ENCODE measurements at places on chromosomes 1 and 21.

DNA sequence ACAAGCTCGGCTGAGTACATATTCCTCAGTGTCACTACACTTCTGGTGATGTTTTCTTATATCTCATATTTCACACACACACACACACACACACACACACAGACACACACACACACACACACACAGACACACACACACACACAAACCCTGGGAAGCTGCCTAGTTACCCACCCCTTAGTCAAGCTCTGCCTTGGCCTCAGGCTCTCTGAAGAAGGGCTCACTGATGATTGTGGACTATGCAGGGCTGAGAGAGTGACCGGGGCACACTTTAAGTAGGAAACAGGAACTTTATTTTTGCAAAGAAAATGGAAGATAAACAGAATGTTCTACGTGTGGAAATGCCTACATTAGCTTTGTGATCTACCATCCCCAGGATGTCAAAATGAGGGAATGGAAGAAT, 19.2 kb upstream of the LCE2D start:
- H3K4me3 ChIP-seq, result no peak overlapping the region
- no peaks in the 10 kb centered on the region for H3K36me3 ChIP-seq

GRCh38 chr1:4170548-4171340, 270.7 kb upstream of the C1orf174 start:
- no peak overlapping the region for H3K4me3 ChIP-seq
- H3K27me3 ChIP-seq, result no peaks in the 10 kb centered on the region
- H3K27ac ChIP-seq, result no peak overlapping the region
- no peaks in the 10 kb centered on the region for H3K4me1 ChIP-seq

- H3K4me1 ChIP-seq, result no peaks in the 10 kb centered on the region
- no peak within 1 kb of the TSS for H3K27ac ChIP-seq
- H3K36me3 ChIP-seq, result peaks cover 14% of the 10 kb centered on the region
- peak within 1 kb of the TSS; percentile 83 for H3K4me3 ChIP-seq
- DNase-seq, result peak; percentile 71
- no peaks in the 10 kb centered on the region for H3K27me3 ChIP-seq
Measured at GRCh38 chr1:35718492-35719336, at the start of gene C1orf216. Gene C1orf216, minus strand, starts transcription at chr1:35718884. Its CDS starts 2,563 bp downstream, at chr1:35716321.

DNA sequence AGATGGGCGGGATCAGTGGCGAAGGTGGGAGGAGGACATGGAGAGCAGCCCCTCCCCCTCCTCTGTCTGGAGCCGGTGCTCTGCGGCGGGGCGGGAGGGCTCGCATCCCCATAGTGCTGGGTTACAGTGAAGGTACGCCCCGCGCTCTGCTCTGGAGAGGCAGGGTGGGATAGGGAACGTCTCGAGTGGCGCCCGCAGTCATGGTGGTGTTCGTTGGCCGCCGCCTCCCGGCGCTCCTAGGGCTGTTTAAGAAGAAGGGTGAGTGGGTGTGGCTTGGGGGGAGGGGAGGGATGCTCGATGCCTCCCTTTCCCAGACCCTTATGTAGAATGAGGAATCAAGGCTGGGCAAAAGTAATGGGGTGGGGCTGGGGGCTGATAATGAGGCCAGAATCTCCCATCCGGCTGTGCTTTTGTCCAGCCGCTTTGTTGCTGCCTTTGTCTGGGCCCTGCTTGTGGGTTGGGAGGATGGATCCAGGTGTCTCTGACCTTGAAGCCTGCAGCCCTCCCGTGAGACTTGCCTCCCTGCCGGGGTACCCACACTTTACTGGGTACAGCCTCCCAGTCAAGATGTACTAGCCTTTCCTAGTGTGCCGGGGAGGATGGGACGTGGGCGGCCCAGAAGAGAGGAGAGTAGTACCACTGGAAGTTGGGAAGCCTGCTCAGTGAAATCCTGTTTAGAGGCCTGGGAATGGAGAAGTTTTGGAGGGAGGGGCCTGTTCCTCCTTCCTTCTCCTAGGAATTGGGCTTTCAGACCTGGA, 51.4 kb downstream of the YARS1 start:
- no peaks in the 10 kb centered on the region for H3K27me3 ChIP-seq
- DNase-seq, result peak; percentile 74
- peak overlapping the region; percentile 74 for H3K4me3 ChIP-seq
- peaks cover 6% of the 10 kb centered on the region for H3K4me1 ChIP-seq

DNA sequence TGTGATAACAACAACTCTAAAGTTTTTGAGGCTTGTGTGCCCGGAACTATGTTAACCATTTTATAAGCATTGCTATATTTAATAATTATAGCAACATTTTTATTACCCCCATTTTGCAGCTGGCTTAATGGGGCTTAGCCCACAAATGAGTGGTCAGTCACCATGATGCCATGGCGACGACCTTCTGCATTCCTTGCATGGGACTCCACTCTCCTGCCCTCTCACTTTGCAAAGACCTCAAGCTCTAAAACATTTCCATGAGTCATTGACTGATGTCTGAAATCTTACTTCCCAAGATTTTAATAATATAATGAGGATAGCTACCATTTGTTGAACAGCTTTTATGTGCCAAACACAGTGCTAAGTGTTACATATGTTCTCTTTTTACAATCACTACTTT, 15.4 kb downstream of the NGF start:
- DNase-seq, result no peak
- no peak overlapping the region for H3K27ac ChIP-seq
- H3K36me3 ChIP-seq, result no peaks in the 10 kb centered on the region
